ENCODE measurements at places on chromosomes 5 and 9. TPM values are rescaled to one million over a fixed set of nuclear protein-coding genes. Genes with fewer than 3 reads are reported as not detected.

Gene ANKRD34B
- total RNA-seq, result not detected

Gene NUTM2F
- not detected for total RNA-seq

DNA sequence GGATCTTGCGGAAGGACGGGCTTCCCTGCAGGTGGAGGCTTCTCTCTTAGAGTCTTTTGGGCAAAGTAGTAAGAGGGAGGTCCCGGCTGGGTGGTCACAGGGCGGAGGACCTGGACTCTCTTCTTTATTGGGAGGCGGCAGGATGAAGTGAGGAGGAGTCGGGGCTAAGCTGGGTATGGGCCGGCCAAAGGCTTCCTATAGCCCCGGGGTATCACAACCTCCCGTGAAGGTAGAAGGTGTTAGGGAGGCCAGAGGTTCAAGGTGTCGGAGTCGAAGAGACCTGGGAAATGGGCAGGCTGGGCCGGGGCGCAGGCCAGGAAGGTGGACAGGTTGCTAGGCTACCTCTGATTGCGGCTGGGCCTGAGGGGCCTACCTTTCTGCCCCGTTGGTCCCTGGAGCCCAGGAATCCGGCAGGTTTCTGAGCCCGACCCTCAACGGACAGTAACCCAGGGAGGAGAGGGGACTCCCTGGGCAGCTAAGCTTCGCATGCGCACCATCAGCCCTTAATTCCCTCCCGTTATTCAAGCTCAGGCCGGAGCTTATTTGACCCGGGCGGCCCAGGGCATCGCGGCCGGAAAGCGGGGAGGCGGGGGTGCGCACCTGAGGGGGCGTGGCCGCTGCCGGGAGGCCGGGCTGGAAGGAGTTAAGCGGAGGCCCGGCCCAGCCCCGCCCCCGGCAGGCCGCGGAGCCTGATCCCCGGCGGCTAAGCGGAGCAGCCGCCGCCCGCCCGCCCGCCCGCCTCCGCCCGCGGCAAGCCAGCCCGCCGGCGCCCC lies at the start of gene TESK1:
Gene TESK1 (plus strand): TSS at position 685 of the 773 bp plus-strand sequence. CDS start 358 bp downstream, outside the sequence.
- peak; percentile 88 for DNase-seq

DNA sequence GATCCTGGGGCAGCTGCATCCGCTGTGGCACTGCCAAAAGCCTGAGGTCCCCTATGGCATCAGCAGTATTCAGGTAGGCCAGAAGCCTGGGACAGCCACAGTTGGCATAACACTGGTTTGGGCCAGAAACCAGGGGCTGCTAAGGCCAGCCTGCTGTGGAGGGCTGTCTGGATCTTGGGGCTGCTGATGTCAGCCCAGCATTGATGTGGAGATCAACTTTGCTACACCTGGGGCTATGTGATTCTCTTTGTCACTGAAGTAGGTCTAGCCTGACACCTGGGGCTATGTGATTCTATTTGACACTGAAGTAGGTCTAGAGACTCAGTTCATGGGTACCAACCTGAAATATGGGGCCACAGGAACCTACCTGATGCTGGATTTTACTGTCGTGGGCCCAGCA lies 411.5 kb downstream of the RASEF start:
- DNase-seq, result no peak

GRCh38 chr9:108271646-108272348 lies 584.0 kb downstream of the ACTL7B start:
- DNase-seq, result no peak

- no peak for DNase-seq
Measured at GRCh38 chr9:19405771-19406170, 3.0 kb upstream of the ACER2 start.

- DNase-seq, result no peak
Measured at GRCh38 chr5:173355561-173355960, 27.3 kb upstream of the STC2 start.

- peak; percentile 83 for DNase-seq
Measured at GRCh38 chr5:157651623-157652376, 438 bp downstream of the SOX30 start.
